Activated CD4-positive, alpha-beta memory T cell treated with anti-CD3 and anti-CD28 coated beads for 36 hours (primary cell): ENCODE measurements at places on chromosomes 4 and X.

- no peak for DNase-seq
Observed at GRCh38 chr4:38151873-38152272, 191.7 kb downstream of the PTTG2 start.

DNA sequence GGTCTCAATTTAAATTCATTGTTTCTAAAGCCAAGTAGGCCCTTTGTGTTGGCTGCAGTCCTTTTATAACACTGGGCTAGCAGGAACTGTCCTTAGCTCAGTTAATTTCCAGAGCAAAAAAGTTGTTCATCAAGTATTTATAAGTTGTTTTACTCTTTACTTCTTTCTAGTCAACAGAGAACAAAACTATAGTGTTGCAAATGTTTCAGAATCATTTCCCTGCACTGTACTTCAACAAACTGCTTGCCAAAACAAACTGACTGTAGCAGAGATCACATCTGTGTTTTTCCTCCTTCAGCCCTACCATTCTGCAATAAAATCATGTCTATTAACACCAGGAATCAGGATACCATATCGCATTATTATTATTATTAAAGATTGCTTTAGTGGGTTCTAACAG, 168.5 kb upstream of the SH3RF1 start:
- no peak for DNase-seq

DNA sequence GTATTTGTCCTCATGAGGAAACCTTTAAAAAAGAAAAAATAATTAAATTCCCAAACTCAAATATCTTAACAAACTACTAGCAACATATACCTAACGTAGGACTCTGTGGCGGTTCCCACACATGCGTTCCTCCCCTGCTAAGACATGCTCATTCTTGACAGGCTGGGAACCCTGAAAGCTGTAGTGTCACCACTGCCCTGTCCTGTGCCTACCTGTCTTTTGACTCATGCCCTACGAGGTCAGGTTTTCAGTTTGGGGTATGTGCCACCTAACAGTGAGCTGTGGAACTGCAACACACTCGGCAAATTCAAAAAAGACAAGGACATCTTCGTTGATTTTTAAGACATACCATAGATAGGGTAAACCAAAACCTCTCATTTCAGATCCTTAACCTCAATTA, 17.8 kb downstream of the IDS start:
- DNase-seq: peak; percentile 18

DNA sequence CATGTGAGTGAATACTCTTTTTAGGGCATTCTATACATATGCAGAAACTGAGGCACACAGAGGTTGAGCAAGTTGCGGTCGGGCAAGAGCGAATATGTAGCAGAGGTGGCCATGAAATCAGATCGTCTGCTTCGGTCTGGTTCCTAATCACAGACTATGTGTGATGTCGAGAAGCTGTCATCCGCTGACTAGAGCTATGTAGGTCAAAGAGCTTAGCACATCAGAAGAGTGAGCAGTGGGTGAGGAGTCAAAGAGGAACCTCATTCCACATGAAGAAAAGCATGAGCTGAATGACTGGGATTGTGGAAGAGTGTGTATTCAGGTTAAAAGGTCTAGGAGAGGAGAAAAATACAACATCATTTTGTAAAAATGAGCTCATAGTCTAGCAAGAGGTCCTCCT, 19.0 kb downstream of the GAB3 start:
- peak; percentile 11 for DNase-seq

DNA sequence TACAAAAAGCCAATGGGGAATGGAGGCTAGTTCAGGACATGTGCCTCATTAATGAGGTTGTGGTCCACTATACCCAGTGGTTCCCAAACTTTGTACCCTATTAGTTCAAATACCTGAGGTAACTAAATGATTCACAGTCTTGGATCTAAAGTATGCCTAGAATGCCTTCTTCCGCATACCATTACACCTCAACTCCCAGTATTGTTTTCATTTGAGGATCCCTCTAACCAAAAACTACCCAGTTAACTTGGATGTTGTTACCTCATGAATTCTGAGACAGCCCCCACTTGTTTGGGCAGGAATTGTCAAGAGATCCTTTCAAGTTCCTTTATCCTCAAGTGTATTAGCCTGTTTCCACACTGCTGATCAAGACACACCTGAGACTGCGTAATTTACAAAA, 439.2 kb downstream of the PCDH10 start:
- DNase-seq: no peak

GRCh38 chr4:168882650-168883233, 127.3 kb downstream of the CBR4 start:
- DNase-seq: no peak

- peak; percentile 77 for DNase-seq
Observed at GRCh38 chr4:40316782-40317635, 18.1 kb upstream of the CHRNA9 start.

DNA sequence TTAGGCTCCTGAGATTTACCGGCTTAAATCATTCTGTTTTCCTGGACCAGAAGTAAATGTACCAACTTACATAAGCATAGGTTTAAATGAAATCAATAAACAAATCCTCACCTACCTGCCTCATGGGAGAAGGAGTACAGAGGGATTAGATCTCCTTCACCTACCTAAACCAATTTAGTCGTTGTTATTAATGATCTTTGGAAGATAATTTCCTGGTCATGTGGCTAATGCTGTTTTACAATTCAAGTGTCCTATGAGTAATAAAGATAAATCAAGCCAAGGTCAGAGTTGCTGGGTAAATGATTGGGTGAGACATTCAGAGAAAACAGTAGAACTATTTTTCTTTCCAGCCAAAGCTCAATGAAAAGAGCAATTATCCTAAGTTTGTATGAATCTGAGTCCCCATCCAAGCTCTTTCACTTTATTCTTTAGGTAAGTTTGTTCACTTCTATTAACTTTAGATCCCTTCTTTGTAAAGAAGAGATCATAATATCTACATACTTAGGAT, 423.0 kb upstream of the FAM241A start:
- no peak for DNase-seq

DNA sequence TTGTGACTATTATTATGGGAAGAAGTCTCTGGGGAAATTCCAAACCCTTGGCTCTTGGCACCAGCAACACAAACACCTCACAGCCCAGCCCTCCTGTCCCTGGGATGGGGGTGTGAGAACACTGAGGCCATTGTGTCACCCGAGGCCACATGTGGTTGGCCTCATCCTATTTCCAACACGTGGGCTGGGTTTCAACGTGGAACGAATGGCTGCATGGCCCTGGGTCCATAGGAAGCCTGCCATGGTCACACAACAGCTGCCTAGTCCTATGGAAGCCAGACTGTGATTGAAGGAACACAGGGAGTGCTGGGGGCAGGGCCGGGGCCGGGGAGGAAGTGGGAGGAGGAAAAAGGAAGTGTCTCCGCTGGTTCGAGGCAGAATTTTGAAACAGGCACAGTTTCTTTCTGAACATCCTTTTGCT, 10.0 kb downstream of the CLCN4 start:
- DNase-seq: peak; percentile 51

DNA sequence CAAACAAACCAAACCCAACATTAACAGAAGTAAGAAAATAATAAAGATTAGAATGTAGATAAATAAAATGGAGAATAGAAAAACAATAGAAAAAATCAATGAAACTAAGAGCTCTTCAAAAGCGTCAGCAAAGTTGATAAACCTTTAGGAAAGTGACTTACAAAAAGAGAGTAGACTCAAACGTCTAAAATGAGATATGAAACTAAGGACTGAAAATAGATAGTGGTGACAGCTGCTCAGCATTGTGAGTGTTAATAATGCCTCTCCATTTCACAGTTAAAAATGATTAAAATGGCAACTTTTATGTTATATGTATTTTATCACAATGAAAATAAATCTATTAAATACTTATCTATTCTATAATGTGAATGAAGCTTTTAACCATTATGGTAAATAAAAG, 125.7 kb upstream of the CPXCR1 start:
- no peak for DNase-seq

GRCh38 chr4:112153211-112153791, 8.0 kb downstream of the FAM241A start:
- DNase-seq: no peak
